ENCODE measurements at places on chromosomes 11 and 22. TPM values are rescaled to one million over a fixed set of nuclear protein-coding genes. Genes with fewer than 3 reads are reported as not detected.

- no peak for DNase-seq
These were observed 2.1 kb downstream of the C11orf16 start for GRCh38 chr11:8930456-8931175.

GRCh38 chr11:64741375-64742086 is 2.4 kb downstream of the RASGRP2 start:
- no peak for DNase-seq

DNA sequence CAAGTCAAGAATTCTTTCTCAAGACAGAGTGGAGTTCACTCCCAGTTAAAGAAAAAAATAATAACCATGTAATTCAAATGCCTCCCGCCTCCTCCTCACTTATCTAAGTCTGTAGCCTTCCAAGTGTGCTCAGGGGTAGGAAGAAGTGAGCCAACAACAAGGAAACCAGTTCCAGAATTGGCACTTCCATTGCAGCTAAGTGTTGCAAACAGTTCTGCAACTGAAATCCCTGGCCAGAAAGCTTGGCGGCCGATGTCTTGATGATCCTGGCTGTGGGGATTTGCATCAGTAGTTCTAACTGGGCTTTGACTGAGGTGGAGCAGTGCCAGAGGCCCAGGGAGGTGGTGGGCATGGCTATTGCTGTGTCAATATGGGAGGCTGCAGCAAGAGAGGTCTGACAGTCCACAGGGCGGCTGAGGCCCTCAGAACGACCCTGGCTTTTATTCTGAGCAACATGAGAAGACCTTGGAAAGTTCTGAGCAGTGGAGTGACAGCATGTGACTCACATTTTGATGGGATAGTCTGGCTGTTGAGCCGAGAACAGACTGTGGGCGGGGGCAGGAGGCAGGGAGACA is 19.2 kb downstream of the DHCR7 start:
- no peak for DNase-seq

MN1 gene
- total RNA-seq, result 2.3 TPM

OR5J2 gene
- total RNA-seq, result not detected
